Common myeloid progenitor, CD34-positive (primary cell): ENCODE measurements at places on chromosomes 11 and 22.
A peak's percentile ranks its signal among the peaks of the same experiment; 100 is the strongest.

DNA sequence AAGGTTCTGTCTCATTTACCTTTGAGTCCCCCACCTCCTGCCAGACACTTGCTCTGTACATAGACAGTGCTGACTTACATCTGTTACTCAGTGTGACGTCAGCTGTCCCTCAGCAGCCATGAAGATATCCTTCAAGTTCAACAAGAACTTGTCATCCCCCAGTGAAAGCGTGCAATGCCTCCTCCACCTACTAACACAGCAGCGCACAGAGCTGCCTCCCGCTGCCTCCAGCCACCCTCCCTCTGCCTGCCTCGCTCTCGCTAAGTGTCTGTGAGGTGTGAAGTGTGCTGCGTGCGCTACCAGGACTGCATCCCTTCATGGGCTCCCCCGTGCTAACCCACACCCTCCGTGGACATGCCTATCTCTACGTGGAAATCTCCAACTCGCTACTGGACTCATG, 621.4 kb downstream of the BRD1 start:
- no peak for DNase-seq

- peak; percentile 26 for DNase-seq
These were observed 31.5 kb downstream of the KIAA0930 start for GRCh38 chr22:45208993-45209838.

DNA sequence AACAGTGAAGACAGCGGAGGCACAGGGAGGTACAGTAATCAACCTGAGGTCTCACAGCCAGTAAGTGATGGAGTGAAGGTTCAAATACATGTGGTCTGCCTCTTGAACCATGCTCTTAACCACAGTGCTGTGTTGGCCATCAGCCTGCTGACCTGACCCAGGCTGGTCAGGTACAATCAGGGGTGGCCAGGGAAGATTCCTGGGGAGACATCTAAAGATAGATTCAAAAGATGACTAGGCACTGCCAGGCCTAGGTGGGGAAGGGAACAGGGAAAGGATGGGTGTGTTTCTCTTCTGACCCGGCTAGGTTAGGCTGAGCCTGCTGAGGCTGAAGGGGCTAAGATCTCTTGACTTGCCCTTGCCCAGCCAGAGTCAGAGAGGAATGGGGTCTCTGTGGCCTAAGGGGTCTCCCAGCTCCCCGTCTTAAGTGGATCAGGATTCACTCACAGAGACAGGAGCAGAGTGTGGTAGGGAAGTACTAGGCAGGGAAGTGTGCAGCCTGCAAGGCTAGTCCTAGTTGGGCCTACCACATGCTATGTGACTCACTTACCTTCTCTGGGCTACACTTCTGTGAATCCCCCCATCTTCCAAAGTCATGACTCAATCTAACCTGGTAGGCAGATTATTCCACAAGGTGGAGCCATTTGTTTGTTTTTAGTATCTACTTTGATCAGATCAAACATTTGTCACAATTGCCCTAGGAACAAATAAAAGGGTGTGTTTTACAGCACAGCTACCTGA, 10.4 kb upstream of the SREBF2 start:
- DNase-seq: peak; percentile 86

DNA sequence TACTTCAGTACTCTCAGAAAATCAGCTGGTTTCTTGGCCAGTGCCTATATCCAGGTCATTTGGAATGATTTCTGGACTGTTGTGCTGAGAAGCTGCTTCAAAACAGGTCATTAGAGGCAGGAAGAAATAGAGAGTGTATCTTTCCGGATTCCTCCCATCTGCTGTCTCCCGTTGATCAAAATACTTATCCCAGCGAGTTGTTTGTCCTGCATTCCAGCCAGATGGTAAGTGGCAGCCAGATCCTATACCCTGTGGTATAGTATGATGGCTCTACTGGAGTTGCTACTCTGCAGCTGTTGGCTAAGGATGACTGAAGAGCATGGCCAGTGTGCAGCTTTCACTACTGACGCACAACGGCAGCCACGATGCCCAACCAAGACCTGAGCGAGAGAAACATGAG, 560.9 kb upstream of the ANO5 start:
- no peak for DNase-seq

DNA sequence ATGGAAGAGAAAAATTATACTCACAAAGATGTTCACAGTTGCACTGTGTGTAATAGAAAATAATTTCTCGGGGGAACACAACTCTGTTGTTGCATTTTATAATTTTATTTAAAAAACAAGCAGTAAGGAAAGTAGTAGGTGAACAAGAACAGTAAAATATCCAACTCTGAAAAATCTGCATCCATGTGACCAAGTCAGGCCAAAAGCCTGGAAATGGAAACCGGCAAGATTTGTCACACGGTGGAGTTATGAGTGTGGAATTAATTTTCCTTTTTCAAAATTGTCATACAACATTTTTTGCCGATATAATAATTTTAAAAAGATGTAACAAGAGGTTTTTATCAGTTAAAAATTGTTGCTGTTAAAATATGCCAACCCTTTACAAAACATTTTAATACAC, 1421.5 kb downstream of the BRD1 start:
- DNase-seq: no peak

GRCh38 chr22:29146091-29146560, 59.6 kb upstream of the EMID1 start:
- DNase-seq: no peak

GRCh38 chr11:28874706-28875105, 766.5 kb downstream of the METTL15 start:
- no peak for DNase-seq

- no peak for DNase-seq
These were observed 35.6 kb upstream of the EHF start for GRCh38 chr11:34585304-34585734.

DNA sequence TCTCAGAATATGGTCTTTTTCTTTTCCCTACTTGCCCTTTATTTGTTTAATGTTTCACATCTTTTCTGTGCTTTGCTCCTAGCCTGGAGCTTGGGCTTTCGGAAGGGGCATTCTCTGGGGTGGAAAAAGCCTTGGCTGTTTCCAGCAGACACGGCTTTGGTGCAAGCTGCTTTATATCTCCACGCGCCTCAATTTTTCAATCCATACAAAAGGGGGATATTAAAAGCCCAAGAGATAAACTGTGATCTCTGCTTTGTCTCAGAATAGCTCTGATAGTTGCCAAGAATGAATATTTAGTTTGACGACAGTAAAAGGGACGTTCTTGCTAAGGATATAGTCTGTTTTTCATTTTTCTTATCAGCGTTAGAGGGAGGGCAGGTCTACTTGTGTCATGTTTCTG, 194.0 kb upstream of the KIRREL3 start:
- DNase-seq: no peak

DNA sequence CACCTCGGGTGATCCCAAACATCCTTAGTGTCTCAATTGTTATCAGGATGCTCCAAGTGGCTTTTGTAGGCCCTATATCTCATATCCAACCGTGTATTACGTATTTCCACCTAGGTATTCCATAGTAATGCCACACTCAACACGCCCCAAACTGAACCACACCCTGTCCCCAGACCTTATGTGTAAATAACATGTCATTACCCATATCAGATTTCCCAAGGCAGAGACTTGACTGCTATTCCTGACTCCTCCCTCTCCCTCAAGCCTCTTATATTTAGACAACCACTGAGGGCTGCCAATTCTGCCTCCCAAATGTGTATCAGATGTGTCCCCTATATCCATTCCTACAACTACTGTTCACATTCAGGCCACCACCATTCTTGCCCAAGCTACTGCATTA, 132.8 kb upstream of the NCAM1 start:
- no peak for DNase-seq

- DNase-seq: no peak
These were observed 655.2 kb downstream of the TBC1D22A start for GRCh38 chr22:47417699-47418098.

- peak; percentile 50 for DNase-seq
These were observed 76.8 kb upstream of the VPREB1 start for GRCh38 chr22:22167791-22168189.

GRCh38 chr11:119166368-119167076, 2.0 kb upstream of the NLRX1 start:
- DNase-seq: no peak

- no peak for DNase-seq
These were observed 17.8 kb upstream of the KCNJ11 start for GRCh38 chr11:17406082-17406817.

- DNase-seq: peak; percentile 10
These were observed at the start of gene MMP10 for GRCh38 chr11:102780491-102780918. Gene MMP10, minus strand, starts transcription at chr11:102780628. Its CDS starts 37 bp downstream, at chr11:102780591.

GRCh38 chr11:10529279-10529678, 11.7 kb downstream of the RNF141 start:
- no peak for DNase-seq

GRCh38 chr11:121892863-121893262, 223.2 kb downstream of the BLID start:
- no peak for DNase-seq

- no peak for DNase-seq
These were observed 8.4 kb downstream of the DAGLA start for GRCh38 chr11:61688365-61689163.

DNA sequence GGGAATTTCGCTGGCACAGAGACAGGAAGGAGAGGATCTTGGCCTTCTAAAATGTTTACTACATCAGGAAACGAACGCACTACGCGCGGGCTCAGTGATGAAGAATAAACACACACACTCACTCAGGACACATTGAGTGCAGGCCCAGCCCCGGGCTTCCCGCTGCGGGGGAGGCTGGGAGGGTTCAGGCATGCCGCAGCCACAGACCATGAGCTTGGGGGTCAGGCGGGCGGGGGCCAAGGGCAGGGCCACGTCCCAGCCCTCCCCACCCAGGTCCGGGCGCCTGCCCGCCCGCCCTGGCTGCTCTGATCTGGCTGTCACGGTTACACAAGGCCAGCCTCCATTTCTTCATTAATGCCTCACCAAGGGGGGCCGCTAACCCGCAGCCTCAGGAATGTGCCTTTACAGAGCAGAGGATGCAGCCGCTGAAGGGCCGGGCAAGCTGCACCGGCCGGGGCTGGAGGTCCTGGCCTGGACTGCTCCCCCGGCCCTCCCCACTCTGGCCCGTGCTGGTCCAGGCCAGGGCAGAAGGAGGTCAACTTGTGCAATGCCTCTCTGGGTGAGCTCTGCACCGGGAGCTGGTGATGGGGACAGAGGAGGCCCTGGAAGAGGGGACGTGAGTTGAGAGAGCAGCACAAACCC, 41.7 kb downstream of the IGF2 start:
- DNase-seq: no peak

- DNase-seq: peak; percentile 26
These were observed 121.5 kb downstream of the CHST1 start for GRCh38 chr11:45543808-45544422.

DNA sequence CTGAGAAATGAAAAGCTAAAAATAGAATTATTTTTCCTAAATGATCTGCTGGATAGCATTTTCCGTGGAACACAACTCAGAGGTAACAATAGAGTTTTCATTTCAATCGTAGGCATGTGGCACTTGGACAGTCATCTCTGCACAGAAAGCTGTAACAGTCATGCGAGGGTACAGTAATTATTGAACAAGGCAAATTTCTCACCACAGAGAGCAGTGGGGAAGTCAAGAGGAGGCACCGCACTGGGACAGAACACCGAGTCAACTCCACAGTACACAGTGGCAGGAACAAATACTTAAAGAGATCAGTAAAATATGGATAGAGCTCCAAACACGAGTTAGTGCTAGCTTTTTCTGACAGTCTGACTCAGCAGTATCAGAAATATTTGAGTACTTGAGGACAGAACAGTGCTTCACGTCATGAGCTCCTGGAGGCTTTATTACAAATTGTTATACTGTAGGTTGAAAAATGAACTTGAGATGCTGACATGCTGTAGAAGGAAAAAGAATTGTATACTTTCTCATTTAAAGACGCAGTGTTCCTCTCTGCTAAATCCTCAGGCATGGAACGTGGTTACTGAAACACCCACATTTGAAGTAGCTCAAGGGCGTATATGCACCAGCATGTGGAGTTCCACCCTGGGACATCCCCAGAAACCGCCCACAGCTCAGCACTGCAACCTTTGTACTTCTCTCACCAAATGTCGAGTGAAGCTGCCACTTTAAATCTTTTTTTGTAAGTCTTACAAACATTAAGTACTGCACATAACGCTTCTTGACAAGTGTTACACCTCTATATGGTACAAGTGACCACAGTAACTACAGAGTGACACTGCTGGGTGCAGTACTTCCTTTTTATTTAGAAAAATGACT, 27.4 kb upstream of the YPEL1 start:
- DNase-seq: no peak

DNA sequence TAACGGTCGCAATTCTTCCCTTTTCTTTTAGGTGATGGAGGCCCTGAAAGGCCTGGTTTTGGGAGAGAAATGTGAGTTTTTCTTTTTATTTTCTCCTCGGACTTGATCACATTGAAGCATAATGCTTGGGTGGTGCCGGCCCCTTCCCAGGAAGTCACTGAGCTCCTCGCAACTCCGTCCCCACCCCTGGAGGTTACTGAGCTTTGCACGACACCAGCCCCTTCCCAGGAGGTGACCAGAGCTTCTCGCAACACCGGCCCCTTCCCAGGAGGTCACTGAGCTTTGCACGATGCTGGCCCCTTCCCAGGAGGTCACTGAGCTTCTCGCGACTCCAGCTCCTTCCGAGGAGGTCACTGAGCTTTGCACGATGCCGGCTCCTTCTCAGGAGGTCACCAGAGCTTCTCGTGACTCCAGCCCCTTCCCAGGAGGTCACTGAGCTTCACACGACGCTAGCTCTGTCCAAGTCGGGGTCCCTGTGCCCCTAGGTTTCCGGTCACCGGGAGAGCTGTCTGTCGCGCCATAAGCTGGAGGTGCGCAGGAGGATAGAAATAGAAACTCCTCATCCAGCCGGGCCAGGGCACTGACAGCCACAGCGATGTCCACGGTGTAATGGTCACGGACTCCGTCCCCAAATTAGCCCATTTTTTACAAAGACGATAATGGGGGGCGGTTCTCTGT, 586.4 kb downstream of the BRD1 start:
- no peak for DNase-seq

GRCh38 chr11:114283422-114283821, 12.8 kb upstream of the NNMT start:
- DNase-seq: no peak

- no peak for DNase-seq
These were observed 175.1 kb downstream of the SWAP70 start for GRCh38 chr11:9838961-9839360.

- no peak for DNase-seq
These were observed 15.0 kb downstream of the PTPRJ start for GRCh38 chr11:47995360-47995769.

DNA sequence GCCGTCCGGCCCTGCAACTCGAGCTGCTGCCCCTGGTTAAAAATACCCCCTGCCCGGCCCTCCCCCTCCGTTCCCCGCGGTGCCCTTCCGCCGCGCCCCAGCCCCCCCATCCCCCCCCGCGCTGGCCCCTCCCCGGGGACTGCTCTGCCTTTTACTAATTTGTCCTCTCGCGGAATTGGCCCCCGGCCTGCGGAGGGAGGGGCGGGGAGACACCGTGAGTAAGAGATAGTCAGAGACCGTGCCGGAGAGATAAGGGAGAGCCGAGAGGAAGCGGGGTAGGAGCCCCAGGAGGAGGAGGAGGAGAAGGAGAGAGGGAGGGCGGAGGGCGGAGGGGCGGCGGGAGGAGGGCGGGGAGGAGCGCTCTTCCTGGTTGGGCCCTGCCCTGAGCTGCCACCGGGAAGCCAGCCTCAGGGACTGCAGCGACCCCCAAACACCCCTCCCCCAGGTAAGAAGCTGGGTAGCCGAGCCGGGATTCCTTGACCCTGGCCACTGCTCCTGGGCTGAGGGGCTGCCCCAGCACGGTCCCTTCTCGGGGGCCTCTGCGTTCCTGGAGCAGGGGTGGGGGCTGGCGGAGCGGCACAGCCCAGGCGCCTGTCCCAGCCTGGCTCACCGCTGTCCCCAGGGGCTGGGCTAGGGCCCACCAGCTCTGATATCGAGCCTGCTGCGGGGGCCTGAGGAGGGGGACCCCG, at the start of gene CAPN1:
TSS of gene CAPN1 (plus strand) at position 360 of the 689 bp plus-strand sequence. CDS start 774 bp downstream, outside the sequence.
- DNase-seq: peak; percentile 82

- no peak for DNase-seq
These were observed 108.0 kb downstream of the SLC1A2 start for GRCh38 chr11:35311331-35311730.
